ENCODE measurements at places on chromosomes 12 and 14. TPM values are rescaled to one million over a fixed set of nuclear protein-coding genes. Genes with fewer than 3 reads are reported as not detected.
A peak's percentile ranks its signal among the peaks of the same experiment; 100 is the strongest.

DNA sequence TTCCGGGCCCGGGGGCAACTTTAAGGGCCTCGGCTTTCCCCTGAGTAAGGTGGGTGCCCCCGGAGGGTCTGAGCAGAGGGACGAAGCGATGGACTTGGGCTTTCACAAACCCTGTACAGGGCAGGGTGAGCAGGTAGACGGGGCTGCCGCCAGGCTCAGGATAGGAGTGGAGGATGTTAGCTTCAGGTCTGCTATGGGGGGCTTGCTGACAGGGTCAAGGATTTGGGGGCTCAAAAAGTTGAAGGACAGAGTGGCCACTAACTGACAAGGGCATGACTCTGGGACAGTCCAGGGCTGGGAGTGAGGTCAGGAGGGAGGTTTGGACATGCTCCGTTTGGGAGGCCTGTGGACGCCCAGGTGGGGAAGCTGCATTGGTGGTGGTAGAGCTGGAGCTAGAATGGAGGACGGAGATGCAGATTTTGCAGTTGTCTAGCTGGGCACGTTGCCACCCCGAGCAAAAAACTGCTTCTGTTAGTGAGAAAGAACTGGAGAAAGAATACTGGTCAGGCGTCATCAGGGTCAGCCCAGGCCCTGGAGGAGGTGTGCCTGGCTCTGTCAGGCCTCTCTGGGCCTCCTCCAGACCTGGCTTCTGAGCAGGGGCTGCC, 113.3 kb downstream of the ADGRD1 start:
- H3K27ac ChIP-seq = no peak overlapping the region
- peaks cover 3% of the 10 kb centered on the region for H3K4me1 ChIP-seq
- no peak overlapping the region for H3K4me3 ChIP-seq
- no peaks in the 10 kb centered on the region for H3K27me3 ChIP-seq
- DNase-seq = no peak

- no peaks in the 10 kb centered on the region for H3K4me1 ChIP-seq
- H3K27me3 ChIP-seq = no peaks in the 10 kb centered on the region
- no peaks in the 10 kb centered on the region for H3K36me3 ChIP-seq
- H3K27ac ChIP-seq = no peak overlapping the region
- H3K4me3 ChIP-seq = no peak overlapping the region
Measured at GRCh38 chr12:107200394-107200793, 107.0 kb upstream of the CRY1 start.

DNA sequence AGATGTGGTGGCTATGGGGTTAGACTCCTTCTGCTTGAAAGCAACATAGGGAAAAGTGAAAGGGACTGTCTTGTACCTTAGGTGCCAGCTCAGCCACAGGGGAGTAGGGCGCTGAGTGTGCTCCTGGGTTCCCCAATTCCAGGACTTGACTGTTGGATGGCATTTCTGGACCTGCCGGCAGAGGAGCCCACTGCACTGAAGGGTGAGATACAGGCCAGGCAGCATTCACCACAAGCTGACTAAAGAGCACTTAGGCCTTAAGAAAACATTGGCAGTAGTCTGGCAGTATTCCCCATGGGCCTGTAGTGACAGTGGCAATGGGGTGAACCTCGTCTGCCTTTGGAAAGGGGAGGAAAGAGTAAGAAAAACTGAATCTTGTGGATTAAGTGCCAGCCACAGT, 67.1 kb upstream of the TMTC2 start:
- H3K4me1 ChIP-seq = no peaks in the 10 kb centered on the region
- no peaks in the 10 kb centered on the region for H3K36me3 ChIP-seq
- no peak for DNase-seq
- no peak overlapping the region for H3K27ac ChIP-seq
- H3K27me3 ChIP-seq = no peaks in the 10 kb centered on the region
- no peak overlapping the region for H3K4me3 ChIP-seq

GRCh38 chr14:85731186-85731585, 201.2 kb downstream of the FLRT2 start:
- no peaks in the 10 kb centered on the region for H3K4me1 ChIP-seq
- no peak overlapping the region for H3K27ac ChIP-seq
- peak; percentile 71 for DNase-seq
- no peak overlapping the region for H3K4me3 ChIP-seq
- H3K36me3 ChIP-seq = no peaks in the 10 kb centered on the region

- no peak for DNase-seq
- H3K4me1 ChIP-seq = no peaks in the 10 kb centered on the region
- no peaks in the 10 kb centered on the region for H3K36me3 ChIP-seq
- H3K4me3 ChIP-seq = no peak overlapping the region
- H3K27me3 ChIP-seq = no peaks in the 10 kb centered on the region
Measured at GRCh38 chr12:32049956-32050355, 56.7 kb upstream of the BICD1 start.

DNA sequence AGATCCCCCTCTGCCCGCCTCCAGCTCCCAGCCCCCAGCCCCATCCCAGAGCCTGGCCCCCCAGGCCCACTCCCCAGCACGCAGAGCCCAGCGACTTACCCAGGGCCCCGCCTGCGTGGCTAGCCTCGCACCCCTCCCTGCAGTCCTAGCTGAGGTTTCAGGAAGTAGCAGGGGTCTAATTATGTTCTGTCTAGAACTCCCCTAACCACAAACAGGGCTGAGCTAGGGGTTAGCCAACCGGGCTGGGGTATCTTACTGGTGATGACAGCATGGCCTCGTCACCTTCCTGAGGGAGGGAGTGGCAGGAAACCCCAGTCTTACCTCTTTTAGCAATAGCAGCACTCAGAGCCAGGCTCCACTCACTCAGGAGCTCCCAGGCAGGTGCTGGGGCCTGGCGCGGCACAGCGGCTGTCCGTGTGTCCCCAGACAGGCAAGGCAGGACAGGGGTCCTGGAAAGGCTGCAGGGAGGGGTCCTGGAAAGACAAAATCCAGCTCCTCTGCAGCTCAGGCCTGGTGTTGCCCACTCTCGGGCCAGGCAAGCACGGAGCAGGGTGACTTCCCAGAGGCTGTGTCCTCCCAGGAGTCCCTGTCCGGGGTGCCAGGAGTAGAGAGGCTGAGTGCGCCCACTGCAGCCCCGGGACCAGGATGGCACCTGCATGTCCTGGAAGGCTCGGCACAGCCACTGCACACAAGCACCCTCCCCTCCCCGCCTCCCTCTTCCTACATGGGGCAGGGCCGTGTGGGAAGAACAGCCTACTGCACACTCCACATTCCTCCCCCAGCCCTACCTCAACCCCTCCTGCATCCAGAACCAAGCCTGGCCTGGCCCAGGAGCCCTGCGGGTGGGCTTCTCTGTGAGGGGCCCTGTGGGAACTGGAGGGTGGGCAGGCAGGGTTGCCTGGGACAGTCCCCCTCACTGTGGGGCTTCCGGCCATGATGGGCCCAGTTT, at the start of gene GPR132:
TSS of gene GPR132 (minus strand) at position 151 of the 949 bp plus-strand sequence. CDS start 10,010 bp downstream, outside the sequence.
- H3K27me3 ChIP-seq = peaks cover 11% of the 10 kb centered on the region
- peak within 1 kb of the TSS; percentile 55 for H3K27ac ChIP-seq
- H3K4me3 ChIP-seq = peak within 1 kb of the TSS; percentile 12
- H3K4me1 ChIP-seq = peaks cover 47% of the 10 kb centered on the region
- H3K36me3 ChIP-seq = no peaks in the 10 kb centered on the region

DNA sequence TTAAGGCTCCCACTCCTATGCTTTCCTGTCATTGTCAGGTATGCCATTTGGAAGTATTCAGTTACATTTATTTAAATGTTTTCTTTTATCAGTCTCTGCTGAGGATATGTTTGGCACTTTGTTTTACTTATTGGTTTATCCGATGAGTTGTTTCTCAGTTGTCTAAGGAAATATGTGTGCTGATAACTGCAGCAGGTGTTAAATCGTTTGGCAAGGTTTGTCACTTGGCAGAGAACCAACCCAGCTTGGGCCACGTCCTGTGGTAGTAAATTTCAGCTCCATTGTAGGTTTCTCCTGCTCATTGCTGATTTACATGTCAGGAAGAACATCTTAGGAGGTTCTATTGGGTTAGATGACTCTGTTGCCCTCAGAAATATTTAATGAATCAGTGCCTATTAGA, 22.0 kb upstream of the MGST1 start:
- no peak overlapping the region for H3K4me3 ChIP-seq
- no peaks in the 10 kb centered on the region for H3K4me1 ChIP-seq
- no peaks in the 10 kb centered on the region for H3K36me3 ChIP-seq
- no peak overlapping the region for H3K27ac ChIP-seq

DNA sequence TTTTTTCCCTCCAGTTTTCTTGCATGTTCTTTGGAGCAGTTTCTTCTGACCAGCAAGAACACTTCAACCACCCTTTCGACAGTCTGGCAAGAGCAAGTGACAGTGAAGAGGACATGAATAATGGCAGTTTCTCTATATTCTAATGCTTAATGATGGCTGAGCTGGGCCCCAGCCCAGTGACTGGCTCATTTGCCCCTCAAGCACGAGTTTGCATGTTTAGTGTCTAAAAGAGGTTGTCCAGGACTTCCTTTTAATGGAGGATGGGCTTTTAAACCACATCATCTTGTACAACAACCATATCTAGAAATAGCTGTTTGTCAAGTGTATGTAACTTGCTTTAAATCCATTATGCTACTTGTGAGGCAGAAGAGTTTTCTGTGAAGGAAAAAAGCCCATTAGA, 28.4 kb downstream of the RAD9B start:
- DNase-seq = no peak
- H3K27me3 ChIP-seq = no peaks in the 10 kb centered on the region
- H3K4me3 ChIP-seq = no peak overlapping the region
- peaks cover 5% of the 10 kb centered on the region for H3K36me3 ChIP-seq
- no peaks in the 10 kb centered on the region for H3K4me1 ChIP-seq

- H3K27ac ChIP-seq = no peak overlapping the region
- no peaks in the 10 kb centered on the region for H3K36me3 ChIP-seq
- no peak for DNase-seq
Measured at GRCh38 chr12:109336593-109336992, 11.1 kb upstream of the MYO1H start.

GRCh38 chr12:29131539-29131938, 17.5 kb upstream of the FAR2 start:
- no peak overlapping the region for H3K27ac ChIP-seq
- no peaks in the 10 kb centered on the region for H3K27me3 ChIP-seq
- DNase-seq = peak; percentile 28
- no peaks in the 10 kb centered on the region for H3K4me1 ChIP-seq
- no peaks in the 10 kb centered on the region for H3K36me3 ChIP-seq
- H3K4me3 ChIP-seq = no peak overlapping the region

GRCh38 chr12:69904777-69905176, 79.8 kb downstream of the MYRFL start:
- peaks cover 20% of the 10 kb centered on the region for H3K4me1 ChIP-seq
- DNase-seq = peak; percentile 77
- peak overlapping the region; percentile 75 for H3K27ac ChIP-seq
- no peaks in the 10 kb centered on the region for H3K36me3 ChIP-seq
- H3K4me3 ChIP-seq = no peak overlapping the region

DNA sequence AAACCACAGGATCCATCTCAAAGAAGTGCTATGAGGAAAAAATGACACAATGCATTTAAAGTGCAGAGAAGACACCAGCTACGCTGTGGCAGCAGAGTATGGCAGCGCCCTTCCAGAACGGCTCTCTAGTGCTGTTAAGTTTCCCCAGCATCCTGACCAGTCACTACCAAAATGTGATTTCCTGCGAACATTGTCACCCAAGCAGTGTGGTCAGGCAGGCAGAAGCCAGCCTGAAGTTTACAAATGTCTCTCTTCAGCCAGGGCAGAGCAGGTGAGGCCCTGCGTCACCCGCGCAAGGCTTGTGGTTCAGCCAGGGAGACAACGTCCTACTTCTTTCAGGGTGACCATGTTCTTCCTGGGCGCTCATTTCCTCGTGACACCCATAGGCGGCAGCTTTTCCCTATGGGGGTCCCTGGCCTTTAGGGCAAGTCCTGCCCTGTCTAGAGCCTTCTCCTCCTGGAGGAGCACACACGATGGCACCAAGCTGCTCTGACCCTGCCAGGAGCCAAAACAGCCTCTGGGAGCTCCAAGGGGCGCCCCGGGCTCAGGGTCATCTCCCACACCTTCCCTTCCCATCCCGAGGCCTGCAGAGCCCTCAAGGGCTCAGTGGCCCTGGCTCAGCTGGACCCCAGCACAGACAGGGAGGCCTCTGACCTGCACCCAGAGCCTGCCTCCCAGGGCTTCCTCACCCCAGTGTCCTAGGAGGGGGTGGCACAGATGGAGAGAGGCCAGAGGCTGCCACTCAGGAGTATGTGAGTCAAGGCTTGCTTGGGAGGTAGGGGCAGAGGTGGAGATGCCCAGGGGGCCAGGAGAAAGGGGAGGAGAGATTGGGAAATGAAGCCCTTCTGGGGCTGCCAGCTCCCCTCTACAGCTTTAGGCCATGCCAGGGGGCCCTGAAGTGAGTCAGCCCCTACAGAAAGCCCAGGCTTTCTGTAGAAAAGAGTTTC, 41.9 kb downstream of the PSMA6 start:
- no peaks in the 10 kb centered on the region for H3K27me3 ChIP-seq
- no peak overlapping the region for H3K4me3 ChIP-seq
- no peak overlapping the region for H3K27ac ChIP-seq
- no peaks in the 10 kb centered on the region for H3K36me3 ChIP-seq
- no peak for DNase-seq

DNA sequence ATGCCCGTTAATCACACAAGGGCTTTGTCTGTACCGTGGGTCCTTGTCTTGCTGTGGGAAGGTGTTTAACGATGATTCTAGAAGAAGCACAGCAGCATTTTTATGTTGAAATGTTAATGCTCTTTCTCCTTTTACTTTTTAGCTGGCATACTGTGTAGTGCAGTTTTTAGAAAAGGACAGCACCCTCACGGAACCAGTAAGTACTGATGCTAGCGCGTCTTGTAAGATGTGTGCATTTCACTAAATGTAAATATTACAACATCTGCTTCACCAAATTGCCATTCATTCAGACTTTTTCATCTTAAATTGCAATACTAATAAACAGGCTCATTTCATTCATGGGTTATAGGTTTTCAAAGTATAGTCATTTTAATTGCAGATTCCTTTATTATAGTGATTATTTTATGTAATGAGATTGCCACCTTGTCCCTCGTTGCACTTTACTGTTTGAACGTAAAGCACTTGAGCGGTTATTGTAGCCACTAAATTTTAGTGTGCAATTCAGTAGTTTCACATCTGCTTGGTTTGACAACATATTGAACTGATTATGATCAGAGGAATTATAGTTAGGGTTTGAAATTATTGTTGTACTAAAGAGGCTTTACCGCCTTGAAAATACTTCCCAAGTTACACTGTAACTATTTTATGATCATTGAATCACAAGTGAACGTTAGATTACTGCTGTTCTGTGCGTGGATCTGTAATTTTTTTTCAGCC, 69.8 kb upstream of the DYNC1H1 start:
- no peaks in the 10 kb centered on the region for H3K4me1 ChIP-seq
- H3K27ac ChIP-seq = no peak overlapping the region
- no peaks in the 10 kb centered on the region for H3K27me3 ChIP-seq
- peaks cover 59% of the 10 kb centered on the region for H3K36me3 ChIP-seq
- no peak for DNase-seq

CBLN3 gene
- total RNA-seq = 1.2 TPM

GPR84 gene
- not detected for total RNA-seq

TPH2 gene
- total RNA-seq = not detected
